ENCODE measurements at places on chromosomes 11 and 22.
A peak's percentile ranks its signal among the peaks of the same experiment; 100 is the strongest.

- DNase-seq, result peak; percentile 9
Observed at GRCh38 chr11:25981998-25982397, 349.9 kb upstream of the ANO3 start.

DNA sequence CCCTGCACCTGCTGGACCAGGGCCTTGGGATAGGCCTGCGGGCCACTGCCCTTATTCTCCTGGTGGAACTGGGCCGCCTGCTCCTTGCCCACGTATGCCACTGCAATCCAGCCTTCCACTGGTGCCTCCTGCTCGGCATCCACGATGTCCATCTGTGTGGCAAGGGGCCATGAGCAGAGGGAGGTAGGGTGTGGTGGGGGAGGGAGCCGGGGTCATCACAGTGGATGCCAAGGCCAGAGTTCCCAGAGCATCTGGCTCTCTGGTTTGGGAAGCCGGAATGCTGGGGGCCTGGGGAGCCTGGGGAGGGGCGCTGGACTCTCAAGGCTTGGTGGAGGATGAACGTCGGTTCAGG is 627 bp downstream of the RNF215 start:
- no peak for DNase-seq

DNA sequence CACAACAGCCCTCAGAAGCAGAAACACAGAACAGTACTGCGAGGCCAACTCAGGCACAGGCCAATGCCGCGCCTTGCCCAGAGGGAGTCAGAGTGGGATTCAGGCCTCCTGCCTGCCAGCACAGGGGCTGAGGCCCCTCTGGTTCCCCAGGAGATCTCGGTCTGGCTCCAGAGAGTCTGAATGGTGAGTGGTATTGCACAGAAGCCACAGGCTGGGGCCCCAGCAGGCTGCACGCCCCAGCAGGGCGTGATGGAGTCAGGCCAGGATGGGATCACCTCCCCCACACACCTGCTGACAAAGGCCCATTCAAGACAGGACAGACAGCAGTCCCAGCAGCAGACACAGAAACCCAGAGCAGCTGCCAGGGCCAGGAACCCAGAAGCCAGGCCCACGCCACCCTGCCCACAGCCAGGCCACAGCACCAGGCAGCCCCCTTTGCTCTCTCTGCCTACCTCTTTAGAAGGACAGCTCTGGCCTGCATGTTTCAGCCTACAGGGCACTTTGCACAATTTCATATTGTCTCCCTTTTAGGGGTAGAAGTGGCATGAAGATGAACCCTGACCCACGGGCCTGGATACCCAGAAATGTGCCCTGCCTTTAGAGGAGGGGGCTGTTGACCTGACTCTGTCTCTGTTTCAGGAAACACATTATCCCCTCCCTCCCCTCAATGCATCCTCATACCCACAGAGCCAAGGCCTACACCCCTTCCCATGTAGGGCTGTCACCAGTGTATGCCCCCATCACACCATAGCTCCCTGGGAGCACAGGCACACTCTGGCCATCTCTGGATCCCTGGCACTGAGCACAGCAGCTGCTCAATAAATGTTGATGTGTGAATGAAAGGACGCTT is 6.1 kb downstream of the FXYD6 start:
- DNase-seq, result no peak

- DNase-seq, result peak; percentile 5
Observed at GRCh38 chr11:1401656-1402221, 12.0 kb downstream of the BRSK2 start.

GRCh38 chr11:36077886-36078685 is 134.2 kb downstream of the LDLRAD3 start:
- DNase-seq, result no peak

- DNase-seq, result no peak
Observed at GRCh38 chr11:121613724-121614123, 161.0 kb upstream of the SORL1-AS1 start.

- DNase-seq, result no peak
Observed at GRCh38 chr11:125517116-125517770, 21.2 kb upstream of the FEZ1 start.

DNA sequence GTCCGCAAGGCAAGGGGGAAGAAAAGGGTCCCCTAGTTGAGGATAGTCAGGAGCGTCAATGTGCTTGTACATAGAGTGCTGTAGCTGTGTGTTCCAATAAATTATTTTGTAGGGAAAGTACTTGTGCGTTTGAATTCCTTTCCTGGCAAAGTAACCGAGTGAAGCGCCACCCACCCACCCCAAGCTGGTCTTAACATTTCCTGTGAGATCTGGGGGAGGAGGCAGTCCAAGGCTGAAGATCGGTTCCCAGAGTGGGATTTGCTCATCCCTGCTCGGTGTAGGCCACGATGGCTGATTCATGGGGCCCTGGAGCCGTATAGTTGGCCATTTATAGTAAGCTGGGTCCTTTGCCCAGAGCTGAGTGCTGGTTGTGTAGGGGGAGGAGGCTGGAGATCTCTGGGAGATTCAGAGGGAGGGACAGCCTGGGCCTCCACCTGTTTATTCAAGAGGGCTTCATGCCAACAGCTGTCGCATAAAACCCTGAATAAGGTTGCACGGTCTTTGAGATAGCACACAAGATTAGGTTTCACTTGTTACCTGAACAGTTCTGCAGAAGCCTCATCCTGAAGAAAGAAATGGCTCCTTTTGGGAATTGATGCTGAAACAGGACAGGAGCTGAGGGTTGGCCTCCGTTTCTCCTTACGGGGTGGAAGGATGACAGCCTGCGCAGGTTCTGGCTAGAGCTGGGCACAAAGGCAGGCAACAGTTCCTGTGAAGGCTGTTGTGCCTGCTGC is 2.4 kb downstream of the ATF4 start:
- DNase-seq, result no peak

GRCh38 chr22:42993651-42994275 is 21.2 kb downstream of the PACSIN2 start:
- peak; percentile 76 for DNase-seq

- no peak for DNase-seq
Observed at GRCh38 chr11:64141081-64141783, 24.7 kb downstream of the MACROD1 start.

DNA sequence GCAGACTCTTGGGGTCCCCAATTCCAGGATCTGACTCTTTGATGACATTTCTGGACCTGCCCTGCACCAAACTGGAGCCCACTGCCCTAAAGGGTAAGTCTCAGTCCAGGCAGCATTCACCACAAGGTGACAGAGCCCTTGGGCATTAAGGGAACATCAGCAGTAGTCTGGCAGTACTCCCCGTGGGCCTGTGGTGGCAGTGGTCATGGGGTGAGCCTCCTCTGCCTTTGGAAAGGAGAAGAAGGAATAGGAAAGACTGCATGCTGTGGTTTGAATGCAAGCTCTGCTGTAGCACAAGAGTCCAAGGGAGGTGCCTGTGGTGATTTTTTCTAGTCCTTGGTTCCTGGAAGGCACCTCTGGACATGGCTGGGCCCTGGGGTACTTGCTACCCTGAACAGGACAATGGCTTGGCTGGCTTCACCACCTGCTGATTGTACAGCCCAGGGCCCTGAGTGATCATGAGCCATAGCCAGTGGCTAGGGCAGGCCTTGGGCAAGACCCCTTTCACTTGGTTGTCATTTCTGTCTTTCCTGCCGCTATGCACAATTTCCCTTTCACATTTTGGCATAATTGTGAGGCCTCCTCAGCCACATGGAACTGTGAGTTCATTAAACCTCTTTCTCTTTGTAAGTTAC is 160.7 kb upstream of the GRIA4 start:
- no peak for DNase-seq

DNA sequence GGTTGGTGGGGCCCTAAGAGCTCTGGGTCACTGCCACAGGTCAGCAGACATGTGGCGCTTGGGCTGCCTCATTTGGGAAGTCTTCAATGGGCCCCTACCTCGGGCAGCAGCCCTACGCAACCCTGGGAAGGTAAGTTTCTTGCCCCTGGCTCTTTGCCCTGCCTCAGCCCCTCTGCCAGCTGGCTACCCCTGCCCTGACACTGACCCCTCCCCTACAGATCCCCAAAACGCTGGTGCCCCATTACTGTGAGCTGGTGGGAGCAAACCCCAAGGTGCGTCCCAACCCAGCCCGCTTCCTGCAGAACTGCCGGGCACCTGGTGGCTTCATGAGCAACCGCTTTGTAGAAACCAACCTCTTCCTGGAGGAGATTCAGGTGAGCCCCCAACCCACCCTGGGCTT is 1.9 kb downstream of the SCYL1 start:
- DNase-seq, result no peak

- DNase-seq, result peak; percentile 4
Observed at GRCh38 chr22:48335442-48336139, 1492.1 kb downstream of the BRD1 start.

GRCh38 chr11:5522308-5522707 is 5.8 kb upstream of the UBQLNL start:
- no peak for DNase-seq

DNA sequence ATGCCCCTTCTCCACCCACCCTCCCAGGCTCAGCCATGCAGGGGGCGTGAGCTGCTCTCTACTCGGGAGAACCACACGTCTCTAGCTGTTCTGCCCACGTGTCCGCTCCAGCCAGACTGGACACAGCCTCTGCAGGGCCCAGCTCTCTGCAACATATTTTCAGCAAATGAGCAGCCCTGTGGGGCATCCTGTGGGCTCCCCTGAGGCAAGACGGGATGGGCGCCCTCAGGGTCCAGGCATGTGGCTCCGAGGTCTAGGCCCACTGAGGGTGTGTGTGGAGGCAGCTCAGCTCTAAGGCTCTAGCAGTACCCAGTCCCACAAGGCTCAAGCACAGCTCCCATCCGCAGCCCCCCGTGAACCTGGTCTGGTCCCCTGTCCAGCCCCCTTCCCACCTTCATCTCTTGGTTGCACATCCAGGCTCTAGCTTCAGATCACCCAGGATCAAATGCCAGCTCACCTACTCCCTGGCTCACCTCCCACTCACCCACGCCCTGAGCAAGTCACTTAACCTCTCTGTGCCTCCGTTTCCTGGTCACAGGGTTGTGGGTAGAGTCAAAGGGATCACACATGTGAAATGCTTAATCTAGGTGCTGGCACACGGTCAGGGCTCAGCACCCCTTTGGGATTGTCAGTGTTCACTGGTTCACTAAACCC is 57.8 kb upstream of the TCF20 start:
- no peak for DNase-seq

- DNase-seq, result no peak
Observed at GRCh38 chr11:128686021-128686741, 7.7 kb upstream of the FLI1 start.

- DNase-seq, result no peak
Observed at GRCh38 chr11:3147257-3147619, 17.9 kb downstream of the OSBPL5 start.

DNA sequence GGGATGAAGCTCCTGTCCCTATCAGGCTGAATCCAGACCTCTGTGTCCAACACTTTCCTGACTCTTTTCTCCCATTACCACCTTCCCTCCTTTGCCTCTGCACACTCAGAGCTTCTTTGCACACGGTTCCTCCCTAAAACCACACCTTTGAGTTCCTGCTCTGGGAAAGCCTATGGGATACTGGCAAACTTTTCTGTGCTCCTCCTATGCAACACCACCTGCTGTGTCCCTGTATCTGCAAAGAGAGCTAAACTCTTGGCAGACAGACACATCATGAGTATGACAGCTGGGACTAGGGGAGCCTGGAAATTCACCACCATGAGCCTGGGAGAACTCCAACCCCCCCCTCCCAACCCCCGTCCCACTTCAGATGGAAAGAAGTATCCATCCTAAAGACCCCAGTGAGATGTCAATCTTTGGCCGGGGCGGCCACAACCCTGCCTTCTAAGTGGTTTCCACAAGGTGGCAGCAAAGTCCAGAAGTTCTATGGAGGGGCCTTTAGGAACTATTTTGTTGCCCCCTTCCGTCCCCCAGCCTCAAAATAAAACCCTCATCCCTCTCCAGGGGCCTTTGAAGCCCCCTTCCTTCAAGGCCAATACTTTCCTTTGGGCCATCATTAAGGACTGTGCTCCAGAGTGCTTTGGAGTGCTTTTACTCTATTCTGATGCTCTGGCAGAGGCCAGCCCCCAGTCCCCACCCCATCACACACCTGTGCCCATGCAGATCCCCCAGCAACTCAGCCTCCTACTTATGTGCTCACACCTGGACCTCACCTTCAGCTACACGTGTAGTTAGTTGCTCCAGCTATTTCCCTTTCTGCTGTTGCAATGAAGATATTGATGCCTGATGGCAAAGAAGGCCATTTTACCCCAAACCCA is 19.4 kb downstream of the HTR3A start:
- no peak for DNase-seq

GRCh38 chr22:49367041-49367697 is 460.5 kb downstream of the BRD1 start:
- DNase-seq, result no peak

DNA sequence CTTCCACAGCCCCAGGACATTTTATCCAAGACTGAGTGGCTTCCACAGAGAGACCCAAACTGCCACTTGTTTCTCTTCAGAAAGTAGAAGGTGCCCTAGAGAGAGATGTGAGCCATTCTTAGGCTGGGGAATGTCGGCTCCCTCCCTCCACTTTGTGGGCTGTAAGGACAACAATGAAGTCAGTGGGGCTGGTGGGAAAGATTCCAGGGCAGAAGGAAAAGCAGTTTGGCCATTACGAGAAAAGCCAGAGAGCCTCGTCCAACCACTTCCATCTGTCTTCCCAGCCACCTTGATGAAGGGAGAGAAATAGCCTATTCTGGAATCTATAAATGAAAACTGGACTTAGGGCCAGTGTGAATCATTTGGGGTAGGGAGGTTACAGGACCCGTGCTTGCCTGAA is 382.5 kb downstream of the NXPE2 start:
- DNase-seq, result no peak

DNA sequence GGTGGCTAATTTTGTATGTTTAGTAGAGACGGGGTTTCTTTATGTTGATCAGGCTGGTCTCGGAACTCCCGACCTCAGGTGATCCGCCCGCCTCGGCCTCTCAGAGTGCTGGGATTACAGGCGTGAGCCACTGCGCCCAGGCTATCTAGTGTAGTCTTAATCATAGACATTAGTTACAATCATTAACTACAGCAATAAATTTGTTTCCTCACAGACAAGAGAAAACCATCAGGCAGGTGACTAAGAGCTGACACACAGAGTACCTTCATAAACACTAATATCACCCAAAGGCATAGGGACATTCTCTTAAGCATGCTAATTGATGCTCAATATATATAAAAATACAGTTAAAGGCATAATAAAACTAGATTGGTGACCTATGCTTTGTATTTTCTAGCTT is 19.4 kb downstream of the SDHD start:
- DNase-seq, result no peak

- DNase-seq, result peak; percentile 37
Observed at GRCh38 chr22:17199003-17199731, 20.1 kb downstream of the ADA2 start.

DNA sequence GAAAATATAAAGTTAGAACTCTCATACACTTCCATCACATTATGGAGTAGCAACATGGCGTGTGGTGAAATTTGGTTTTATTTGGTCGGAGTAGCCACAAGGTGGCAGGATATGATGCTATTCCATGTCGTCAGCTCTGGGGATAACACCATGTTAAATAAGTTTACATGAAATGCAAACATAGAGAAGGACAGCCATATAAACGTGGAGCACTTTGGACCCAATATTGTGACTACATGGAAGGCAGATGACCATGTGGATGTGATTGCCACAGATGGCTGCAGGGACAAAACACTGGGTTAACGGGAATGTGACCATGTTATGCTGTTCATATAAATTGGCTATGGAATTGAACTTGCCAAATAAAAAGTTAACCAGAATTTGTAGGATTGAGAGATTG is 21.0 kb downstream of the OR5M11 start:
- DNase-seq, result no peak
